ENCODE measurements at places on chromosomes 4 and X.

DNA sequence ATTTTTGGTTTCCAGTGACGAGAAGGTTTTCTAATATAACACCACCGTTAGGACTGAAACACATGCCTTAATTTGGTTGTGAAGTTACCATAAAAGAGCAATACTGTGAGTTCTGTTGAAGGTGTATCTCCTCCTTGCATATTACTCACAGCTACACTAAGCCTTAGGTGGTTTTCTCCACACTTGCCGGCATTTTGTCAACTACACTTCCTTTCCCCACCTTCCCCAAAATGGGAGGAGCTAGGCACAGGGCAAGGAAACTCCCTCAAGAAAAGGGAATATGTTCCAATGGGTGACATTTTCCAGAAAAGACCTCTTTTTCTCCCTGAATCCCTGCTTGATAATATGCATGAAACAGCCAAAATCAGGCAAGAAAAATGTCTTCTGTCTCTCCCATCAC, 44.8 kb downstream of the RELL1 start:
- no peak for DNase-seq

- no peak for DNase-seq
These were observed 29.9 kb upstream of the GPC4 start for GRCh38 chrX:133444952-133445831.

DNA sequence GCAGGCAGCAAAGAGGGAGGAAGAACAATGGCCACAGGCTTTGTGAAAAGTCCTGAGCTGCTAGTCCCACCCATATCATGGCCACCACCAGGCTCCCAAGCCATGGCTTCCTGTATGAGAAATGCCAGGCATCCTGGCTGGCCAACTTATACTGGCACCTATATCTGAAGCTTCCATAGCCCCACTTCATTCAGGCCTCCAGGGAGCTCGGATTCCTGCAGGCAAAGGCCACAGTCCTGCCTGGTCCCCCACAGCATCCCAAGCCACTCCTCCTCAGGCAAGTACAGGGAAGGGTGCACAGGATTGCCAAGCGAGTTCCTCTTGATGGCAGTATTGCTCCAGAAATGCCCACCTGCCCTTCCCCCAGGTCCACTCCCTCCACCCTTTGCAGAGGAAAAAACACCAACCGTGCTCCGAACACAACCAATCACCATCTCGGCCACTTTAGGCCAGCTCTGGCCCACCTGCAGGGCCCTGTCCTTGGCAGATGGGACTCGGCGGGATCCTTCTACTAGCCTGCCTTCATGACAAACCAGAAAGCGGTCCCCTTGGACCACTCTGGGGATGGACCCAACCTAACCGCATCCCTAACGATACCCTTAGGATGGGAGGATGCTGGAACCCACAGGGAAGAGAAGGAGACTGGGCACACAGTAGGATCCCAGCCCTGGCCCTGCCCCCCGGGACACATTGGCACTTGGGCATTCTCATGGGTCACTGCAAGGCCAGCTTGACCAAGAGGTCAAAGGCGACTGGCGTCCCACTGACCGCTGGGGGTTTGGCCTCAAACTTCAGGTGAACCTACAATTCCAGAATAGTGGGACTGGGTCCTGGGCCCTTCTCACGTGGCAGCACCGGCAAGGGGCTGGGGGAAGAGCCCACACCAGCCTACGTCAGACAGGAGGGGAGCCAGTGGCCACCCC, 220.4 kb upstream of the AGTR2 start:
- DNase-seq, result no peak

DNA sequence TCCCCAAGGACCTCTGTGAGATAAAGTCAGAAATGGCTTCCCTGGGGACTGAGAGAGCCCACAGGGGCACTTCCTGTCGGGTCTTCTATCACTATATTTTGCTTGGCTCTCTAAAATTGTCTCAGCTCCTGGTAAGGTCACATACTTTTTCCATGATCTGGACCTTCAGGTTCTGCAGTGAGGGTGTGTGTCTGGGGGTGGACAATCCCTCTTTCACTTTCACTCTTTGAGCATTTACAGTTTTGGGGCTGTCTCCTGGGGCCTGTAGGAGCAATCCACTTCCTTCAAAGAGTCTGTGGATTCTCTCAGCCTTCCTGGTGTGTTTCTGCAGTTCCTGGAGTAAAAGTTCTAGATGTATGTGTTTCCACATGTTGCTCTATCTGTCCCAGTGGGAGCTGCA, 335.7 kb downstream of the FSTL5 start:
- no peak for DNase-seq

GRCh38 chrX:1442724-1443367, 9.9 kb downstream of the ASMTL start:
- DNase-seq, result no peak

GRCh38 chr4:95061220-95061619, 303.5 kb downstream of the BMPR1B start:
- DNase-seq, result peak; percentile 12

GRCh38 chr4:83263106-83263505, 21.5 kb downstream of the COQ2 start:
- DNase-seq, result no peak

GRCh38 chr4:156941940-156942548, 29.6 kb downstream of the PDGFC start:
- peak; percentile 91 for DNase-seq

DNA sequence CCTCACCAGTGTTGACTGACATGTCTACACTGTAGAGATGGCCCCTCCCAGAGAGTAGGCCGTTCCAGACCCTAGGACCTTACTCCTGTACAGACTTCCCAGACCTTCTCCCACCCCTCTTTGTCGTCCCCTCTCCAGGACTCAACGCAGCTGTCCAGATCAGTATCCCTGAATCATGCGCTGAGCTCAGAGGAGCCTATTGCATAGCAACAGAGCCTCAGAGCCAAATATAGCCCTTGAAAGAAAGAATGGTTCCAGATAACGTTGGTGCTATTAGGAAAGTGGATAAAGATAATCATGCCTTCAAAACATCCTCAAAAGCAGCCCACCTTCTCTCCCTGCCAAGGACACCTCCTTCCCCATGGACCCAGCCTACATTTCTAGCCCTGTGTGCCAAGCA, 27.8 kb upstream of the NXF3 start:
- no peak for DNase-seq

DNA sequence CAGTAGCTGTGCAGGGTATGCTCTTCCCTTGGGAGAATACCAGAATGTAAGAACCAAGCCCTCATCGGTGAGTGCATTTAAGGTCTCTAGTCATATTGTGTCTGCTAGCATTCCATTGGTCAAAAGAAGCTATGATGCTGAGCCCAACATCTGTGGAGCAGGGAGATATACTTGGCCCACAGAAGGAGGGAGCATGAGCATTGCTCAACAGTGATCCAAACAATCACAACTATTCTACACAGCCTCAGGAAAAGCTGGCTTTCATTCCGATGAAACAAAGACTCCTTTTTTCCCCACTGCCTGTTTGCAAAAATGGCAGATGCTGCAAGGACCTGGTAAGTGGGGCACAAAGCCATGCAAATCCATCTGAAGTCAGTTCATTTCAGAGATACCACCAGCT, 80.6 kb upstream of the DHX15 start:
- DNase-seq, result peak; percentile 49

DNA sequence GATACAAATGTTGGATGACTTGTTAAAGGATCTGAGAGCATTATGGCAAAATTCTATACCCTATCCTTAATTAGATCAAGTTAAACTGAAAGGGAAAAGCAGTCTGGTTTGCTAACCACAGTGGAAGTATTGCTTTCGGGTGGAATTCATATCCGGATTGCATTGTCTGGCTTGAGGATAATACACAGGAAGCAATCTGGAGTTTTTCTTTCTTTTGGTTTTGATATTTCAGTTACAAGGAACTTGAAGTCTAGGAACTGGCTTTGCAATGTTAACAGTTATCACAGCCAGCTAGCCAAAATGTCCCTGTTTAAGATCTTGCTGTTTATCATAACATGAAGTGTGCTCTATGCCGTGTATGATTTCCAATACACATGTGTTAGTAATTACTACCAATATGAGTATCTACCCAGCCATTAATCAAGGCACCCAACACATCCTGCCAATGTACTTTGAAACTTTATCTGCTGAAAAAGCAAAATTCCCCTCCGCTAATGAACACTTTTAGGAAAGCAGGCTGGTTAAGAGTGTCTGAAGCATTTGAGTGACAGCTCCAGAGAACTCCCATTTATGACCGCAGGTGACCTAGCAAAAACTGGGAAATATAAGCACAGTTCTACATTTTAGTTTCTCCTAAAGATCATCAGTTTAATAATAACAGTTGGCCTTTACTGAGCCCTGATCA, 146.4 kb downstream of the PALLD start:
- no peak for DNase-seq

DNA sequence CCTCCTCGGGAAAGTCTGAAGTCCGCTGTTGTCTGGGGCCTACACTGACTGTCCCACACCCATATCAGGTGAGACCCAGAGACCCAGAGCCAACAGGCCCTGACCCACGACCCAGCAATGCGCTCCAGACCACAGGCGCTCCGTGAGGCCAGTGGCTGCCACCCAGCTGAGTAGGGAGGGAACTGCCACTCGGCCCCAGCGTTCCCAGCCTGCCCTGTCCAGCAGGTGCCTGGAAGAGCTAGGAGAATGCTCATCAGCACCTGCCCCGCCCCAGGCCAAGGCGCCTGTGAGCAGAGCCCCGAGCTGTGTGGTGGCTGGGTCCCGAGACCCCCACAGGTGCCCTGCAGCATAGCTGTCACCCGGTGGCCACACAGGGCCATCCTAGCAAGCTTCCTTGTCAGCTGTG, 2.7 kb downstream of the SPON2 start:
- DNase-seq, result no peak

DNA sequence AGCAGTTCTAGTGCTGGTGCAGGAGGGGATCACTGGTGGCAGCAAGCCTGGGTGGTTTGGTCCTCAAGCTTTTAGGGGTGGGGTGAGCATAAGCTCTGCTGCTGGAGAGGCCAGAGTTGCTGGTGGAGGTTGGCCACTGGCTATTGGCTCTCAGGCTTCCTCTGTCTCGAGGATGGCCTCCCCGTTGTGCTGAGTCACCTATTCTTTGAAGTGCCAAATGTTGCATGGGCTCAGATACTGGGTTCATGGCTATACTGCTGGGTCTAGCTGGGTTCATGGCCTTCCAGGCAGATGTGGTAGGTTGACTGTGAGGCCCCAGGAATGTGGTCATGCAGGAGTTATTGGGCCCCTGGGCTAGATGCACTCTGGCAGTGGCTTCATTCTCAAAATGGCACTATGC, 466.3 kb downstream of the NAF1 start:
- DNase-seq, result no peak

- DNase-seq, result no peak
These were observed 40.4 kb upstream of the PDLIM5 start for GRCh38 chr4:94411296-94411695.

- DNase-seq, result no peak
These were observed 31.1 kb downstream of the TACC3 start for GRCh38 chr4:1752284-1753041.

DNA sequence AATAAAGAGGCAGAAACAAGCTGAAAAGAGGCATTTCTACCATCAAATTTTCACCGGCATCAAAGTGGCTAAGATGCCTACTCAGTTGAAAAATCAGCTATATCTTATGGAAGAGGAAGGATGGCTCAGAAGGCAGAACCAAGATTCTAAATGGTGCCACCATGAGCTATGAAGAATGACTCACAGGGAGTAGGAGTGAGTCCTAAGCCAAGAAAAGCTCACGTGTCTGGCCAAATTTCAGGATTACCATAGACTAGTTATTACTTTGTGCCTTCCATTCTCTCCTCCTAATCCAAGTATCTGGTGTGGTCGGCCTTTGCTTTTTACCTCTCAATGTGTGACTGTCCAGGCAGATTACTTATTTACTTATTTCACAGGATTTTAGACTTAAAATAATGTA, 54.8 kb downstream of the BMP3 start:
- no peak for DNase-seq
